ENCODE measurements at places on chromosomes 12 and 14. TPM values are rescaled to one million over a fixed set of nuclear protein-coding genes. Genes with fewer than 3 reads are reported as not detected.

Gene BMP4
- 3.7 TPM for total RNA-seq

Gene SIX1
- 79.6 TPM for total RNA-seq

Gene ADAM21
- not detected for total RNA-seq

Gene SLC41A2
- 12.0 TPM for total RNA-seq

Gene FLVCR2
- not detected for total RNA-seq

Gene CISTR
- not detected for total RNA-seq

Gene SART3
- total RNA-seq: 72.6 TPM

Gene TSHR
- 0.74 TPM for total RNA-seq

Gene GALNT8
- total RNA-seq: 25.3 TPM

GRCh38 chr12:113208041-113208934 is 13.0 kb upstream of the TPCN1 start:
- H3K4me3 ChIP-seq: no peak overlapping the region
- peaks cover 4% of the 10 kb centered on the region for H3K27me3 ChIP-seq
- no peak overlapping the region for H3K27ac ChIP-seq
- H3K4me1 ChIP-seq: peaks cover 2% of the 10 kb centered on the region
- DNase-seq: no peak

DNA sequence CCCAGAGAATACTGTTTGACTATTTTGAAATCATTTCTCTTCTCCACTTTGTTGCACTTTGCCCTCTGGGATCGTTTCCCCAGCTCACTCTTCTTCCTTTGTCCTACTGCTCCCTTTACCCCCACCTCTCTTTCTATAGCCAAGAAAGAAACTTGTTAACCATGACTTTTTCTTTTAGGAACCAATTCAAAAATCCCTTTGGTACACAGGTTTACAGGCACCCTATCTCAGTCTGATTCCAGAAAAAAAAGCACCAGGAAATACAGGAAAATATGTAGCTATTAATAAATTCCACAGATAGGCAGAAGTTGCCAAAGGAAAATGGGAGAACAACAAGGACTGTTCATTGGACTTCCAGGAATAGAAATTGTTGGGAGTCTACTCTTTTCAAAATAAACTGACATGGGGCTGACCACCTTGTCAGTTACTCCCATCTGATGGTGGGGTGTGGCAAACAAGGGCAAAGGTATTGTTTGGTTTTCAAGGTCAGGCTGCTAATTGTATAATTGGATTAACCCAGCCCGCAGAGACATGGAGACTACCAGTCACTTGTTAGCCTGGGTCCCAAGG is 82.4 kb downstream of the CRADD start:
- H3K36me3 ChIP-seq: peaks cover 9% of the 10 kb centered on the region
- H3K4me1 ChIP-seq: peaks cover 28% of the 10 kb centered on the region
- no peak for DNase-seq
- no peak overlapping the region for H3K27ac ChIP-seq
- H3K4me3 ChIP-seq: no peak overlapping the region
- H3K27me3 ChIP-seq: peaks cover 5% of the 10 kb centered on the region

- H3K36me3 ChIP-seq: no peaks in the 10 kb centered on the region
- H3K4me3 ChIP-seq: no peak overlapping the region
- DNase-seq: no peak
- peaks cover 2% of the 10 kb centered on the region for H3K4me1 ChIP-seq
- no peaks in the 10 kb centered on the region for H3K27me3 ChIP-seq
- H3K27ac ChIP-seq: no peak overlapping the region
Observed at GRCh38 chr14:102571043-102571442, 21.4 kb upstream of the RCOR1 start.

- no peaks in the 10 kb centered on the region for H3K27me3 ChIP-seq
- no peaks in the 10 kb centered on the region for H3K4me1 ChIP-seq
- no peak for DNase-seq
- no peaks in the 10 kb centered on the region for H3K36me3 ChIP-seq
- no peak overlapping the region for H3K27ac ChIP-seq
Observed at GRCh38 chr12:105659355-105660075, 329.0 kb downstream of the C12orf75 start.

- H3K27me3 ChIP-seq: peaks cover 6% of the 10 kb centered on the region
- H3K36me3 ChIP-seq: no peaks in the 10 kb centered on the region
- DNase-seq: no peak
- peaks cover 14% of the 10 kb centered on the region for H3K4me1 ChIP-seq
Observed at GRCh38 chr14:32494609-32495434, 165.7 kb downstream of the AKAP6 start.

- no peak overlapping the region for H3K4me3 ChIP-seq
- H3K36me3 ChIP-seq: peaks cover 13% of the 10 kb centered on the region
- H3K27me3 ChIP-seq: peaks cover 11% of the 10 kb centered on the region
- H3K4me1 ChIP-seq: peaks cover 2% of the 10 kb centered on the region
- no peak for DNase-seq
Observed at GRCh38 chr14:104464907-104465306, 114.7 kb upstream of the C14orf180 start.

DNA sequence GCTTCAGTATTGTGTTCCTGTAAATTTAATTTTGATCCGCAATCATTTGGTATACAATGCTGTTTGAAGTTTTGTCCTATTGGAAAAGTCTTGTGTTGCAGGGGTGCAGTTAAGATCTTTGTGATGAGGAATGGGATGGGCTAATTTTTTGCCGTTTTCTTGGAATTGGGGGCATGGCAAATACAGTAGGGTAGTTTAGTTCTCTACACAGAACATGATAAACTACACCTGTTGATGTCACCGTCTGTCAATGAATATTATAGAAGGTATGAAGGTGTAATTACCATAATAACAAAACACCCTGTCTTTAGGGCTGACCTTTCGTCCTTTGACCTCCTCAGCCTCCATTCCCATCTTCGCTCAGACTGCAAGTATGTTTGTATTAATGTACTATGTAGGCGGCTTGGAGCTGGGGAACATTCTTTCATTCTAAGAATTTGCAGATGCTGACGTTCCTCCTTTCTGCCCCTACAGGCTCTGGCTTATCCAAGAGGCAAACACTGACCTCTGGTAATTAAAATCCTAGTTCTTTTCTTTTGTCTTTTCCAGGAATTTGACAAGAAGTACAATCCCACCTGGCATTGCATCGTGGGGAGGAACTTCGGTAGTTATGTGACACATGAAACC is 1.7 kb downstream of the DYNLL1 start:
- DNase-seq: no peak
- peaks cover 6% of the 10 kb centered on the region for H3K4me1 ChIP-seq
- peaks cover 4% of the 10 kb centered on the region for H3K27me3 ChIP-seq
- H3K36me3 ChIP-seq: no peaks in the 10 kb centered on the region
- peak overlapping the region; percentile 30 for H3K27ac ChIP-seq
- peak overlapping the region; percentile 98 for H3K4me3 ChIP-seq

DNA sequence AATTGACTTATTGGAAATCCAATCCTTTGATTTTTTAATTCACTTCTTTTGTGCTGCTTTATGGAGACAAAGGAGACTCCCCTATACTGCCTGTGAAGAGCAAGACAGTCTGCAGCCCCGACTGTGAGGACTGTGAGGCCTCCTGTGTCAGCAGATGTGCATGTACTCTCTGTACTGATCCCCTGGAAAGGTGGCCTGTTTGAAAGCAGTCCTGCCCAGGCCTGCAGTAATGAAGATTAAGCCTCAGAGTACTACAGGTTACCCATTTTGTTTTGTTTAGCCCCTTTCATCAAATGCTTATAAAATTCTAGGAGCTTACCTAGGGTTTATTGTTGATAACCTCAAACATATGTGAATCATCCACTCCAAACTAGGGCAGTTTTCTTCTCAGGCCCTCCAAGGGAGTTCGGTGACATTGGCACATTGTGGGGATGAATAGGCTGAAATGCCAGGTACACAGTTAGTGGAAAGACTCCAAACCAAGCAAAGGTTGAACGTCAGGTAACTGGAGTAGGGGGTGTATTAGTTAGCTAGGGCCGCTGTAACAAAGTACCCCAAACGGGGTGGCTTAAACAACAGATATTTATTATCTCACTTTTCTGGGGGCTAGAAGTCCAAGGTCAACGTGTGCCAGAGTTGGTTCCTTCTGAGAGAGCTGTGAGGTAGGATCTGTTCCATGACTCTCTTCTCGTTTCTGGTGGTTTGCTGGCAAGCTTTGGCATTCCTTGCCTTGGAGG is 208.7 kb upstream of the BCL2L14 start:
- H3K36me3 ChIP-seq: peaks cover 13% of the 10 kb centered on the region
- DNase-seq: no peak
- peak overlapping the region; percentile 62 for H3K27ac ChIP-seq
- H3K4me3 ChIP-seq: no peak overlapping the region

DNA sequence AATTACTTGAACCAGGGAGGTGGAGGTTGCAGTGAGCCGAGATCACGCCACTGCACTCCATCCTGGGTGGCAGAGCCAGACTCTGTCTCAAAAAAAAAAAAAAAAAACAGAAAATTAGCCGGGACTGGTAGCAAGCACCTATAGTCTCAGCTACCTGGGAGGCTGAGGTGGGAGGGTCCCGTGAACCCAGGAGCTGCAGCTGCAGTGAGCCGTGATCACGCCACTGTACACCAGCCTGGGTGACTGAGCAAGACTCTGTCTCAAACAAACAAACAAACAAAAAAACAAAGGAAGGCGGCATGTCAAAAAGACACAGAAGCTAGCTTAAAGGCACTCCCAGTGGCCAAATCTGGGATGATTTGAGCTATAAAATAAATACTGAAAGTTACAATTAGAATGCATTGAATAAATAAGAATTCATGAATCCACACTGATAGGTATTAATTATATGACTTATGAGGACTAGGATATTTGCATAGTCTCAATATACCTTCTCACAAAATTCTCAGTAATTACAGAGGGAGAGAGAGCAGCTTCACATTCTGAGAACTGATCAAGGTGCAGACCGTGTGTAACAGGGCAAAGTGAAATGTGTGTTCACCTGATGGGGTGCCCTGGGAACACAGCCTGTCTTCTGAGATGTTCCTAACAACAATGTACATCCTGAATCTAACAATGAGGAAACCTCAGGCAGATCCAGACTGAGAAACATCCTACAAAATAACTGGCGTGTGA is 42.7 kb upstream of the GPR132 start:
- peaks cover 4% of the 10 kb centered on the region for H3K27me3 ChIP-seq
- H3K4me3 ChIP-seq: no peak overlapping the region
- no peak for DNase-seq
- no peaks in the 10 kb centered on the region for H3K4me1 ChIP-seq
- no peak overlapping the region for H3K27ac ChIP-seq
